Esophagus mucosa (tissue), 1 donor: ENCODE measurements at places on chromosomes 11 and 22. TPM values are rescaled to one million over a fixed set of nuclear protein-coding genes. Genes with fewer than 3 reads are reported as not detected.

Gene TMPRSS6
- not detected for total RNA-seq

Gene APOA4
- total RNA-seq, result not detected

Gene BET1L
- total RNA-seq, result 20.5 TPM

Gene MMP10
- 1.4 TPM for total RNA-seq

Gene LARGE1
- total RNA-seq, result 6.2 TPM

Gene H19
- 6.5 TPM for total RNA-seq

Gene ELFN2
- not detected for total RNA-seq

Gene MRGPRE
- not detected for total RNA-seq

Gene SYT12
- total RNA-seq, result 0.92 TPM

Gene THY1
- total RNA-seq, result 3.6 TPM

Gene SEC14L6
- not detected for total RNA-seq

Gene LINC01488
- not detected for total RNA-seq

Gene CHRM1
- total RNA-seq, result not detected

Gene CLMP
- 3.7 TPM for total RNA-seq
